ENCODE measurements at places on chromosomes 2 and 18. TPM values are rescaled to one million over a fixed set of nuclear protein-coding genes. Genes with fewer than 3 reads are reported as not detected.

Gene SERPINB3
- total RNA-seq: 0.11 TPM

Gene LYPD6
- total RNA-seq: 0.06 TPM

Gene CREB1
- 31.8 TPM for total RNA-seq

Gene SIX3
- 0.41 TPM for total RNA-seq

Gene APOB
- not detected for total RNA-seq

Gene EVA1A
- total RNA-seq: 12.6 TPM

Gene IL36G
- total RNA-seq: not detected

Gene SLC14A1
- total RNA-seq: not detected

Gene RAX
- not detected for total RNA-seq

Gene ALPI
- not detected for total RNA-seq

Gene PECR
- total RNA-seq: 16.8 TPM

Gene SLC16A14
- total RNA-seq: 1.4 TPM

Data from A549 treated with DMSO at 1 μM for 4 hours (cell line).